ENCODE measurements at places on chromosomes 1 and 21.

DNA sequence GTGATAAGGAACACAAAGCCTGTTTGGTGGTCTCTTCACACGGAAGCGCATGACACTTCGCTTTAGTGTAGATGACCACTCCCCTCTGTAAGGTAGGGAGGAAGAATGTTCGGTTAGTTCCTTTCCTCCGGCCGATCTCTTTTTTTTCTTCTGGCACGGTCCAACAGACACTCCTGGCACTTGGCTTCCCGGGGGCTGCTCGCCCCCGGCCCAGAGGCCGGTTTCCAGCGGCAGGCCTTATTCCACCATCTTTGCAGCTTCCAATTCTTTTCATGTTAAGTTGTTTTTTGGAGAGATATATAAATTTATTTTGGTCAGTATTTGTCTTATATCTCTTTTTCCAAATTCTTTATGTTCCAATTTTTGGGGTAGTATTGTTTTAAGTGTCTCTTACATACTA is 151.8 kb upstream of the GREM2 start:
- DNase-seq, result no peak

DNA sequence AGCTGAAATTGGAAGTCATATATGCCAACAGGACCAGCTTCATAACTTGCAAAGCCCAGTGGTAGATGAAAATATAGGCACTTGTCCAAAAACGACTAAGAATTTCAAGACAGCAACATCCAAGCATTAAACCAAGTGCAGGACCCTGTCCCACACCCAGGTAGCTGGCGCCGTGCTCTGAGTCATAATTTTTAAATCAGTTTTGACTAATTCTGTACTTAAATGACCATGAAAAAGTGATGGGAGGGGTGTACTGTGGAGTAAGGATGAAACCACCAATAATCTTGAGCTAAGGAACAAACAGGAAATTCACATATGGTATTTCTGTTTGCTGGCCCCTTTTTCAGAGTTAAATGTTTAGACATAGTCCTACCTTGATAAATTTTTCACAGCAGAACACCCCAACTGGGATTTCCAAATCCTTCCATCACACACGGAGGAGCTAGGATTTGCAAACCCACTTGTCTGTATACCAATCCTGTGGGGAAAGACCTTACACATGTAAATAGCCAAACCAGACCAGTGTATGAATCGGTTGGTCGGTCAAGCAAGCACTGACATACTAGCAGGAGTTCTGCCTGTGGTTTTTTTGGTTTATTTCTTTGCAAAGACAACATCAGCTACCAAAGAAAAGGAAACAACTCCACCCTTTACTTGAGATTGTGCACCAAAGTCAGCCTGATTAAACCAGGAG is 235.7 kb upstream of the RAB4A start:
- DNase-seq, result peak; percentile 55

DNA sequence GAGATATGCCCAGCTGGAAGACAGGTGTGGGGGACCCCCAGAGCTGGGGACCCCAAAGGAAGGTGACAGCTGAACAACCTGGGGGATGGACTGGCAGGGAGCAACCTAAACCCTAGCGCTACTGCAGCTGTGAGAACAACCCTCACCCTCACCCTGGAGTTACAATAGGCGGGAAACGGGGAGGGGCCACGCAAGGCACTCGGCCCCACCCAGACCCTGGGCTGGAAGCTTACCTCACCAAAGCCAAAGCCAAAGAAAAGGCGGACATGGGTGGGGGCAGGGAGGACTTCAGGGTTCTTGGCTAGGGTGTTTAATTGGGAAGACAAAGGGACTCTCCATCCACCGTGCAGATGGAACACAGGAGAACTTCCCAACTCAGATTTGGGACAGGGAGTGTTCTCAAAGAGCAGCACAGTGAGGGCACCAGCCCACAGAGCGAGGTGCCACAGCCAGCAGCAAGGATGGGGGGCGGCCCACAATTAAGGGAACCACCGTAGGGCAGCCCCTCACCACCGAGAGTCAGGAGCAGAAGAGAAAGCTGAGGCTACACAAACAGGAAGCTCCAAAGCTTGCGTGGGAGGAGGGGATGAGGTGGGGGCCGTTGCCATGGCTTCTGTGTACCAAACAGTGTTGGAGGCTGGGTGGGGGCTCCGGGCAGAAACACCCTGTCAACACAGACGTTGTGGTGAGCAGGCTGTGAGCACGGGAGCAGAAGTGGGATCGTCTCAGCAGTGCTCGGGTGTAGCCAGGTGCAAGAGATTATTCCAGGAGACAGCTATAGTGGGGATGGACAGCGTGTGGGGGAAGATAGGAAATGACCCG is 1.9 kb downstream of the TAGLN2 start:
- DNase-seq, result peak; percentile 91

GRCh38 chr1:15197591-15198447 is 44.3 kb downstream of the TMEM51 start:
- no peak for DNase-seq

DNA sequence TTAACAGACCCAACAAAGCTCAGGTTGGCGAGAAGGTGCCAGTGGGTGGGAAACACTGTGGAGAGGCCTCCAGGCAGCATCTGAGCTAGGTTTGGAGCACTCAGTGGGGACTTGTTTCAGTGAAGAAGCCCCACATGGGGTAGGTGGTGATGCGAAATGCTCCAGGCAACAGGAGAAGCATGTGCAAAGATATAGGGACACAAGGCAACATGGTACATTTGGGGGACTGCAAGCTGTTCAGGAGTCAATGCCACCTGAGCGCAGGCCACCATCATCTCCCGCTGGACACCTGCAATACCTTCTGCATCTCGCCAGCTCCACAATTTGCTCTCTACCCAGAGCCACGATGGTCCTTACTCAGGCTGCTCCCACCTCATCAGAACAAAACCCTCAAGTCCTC is 28.0 kb downstream of the BCAR3 start:
- DNase-seq, result no peak

DNA sequence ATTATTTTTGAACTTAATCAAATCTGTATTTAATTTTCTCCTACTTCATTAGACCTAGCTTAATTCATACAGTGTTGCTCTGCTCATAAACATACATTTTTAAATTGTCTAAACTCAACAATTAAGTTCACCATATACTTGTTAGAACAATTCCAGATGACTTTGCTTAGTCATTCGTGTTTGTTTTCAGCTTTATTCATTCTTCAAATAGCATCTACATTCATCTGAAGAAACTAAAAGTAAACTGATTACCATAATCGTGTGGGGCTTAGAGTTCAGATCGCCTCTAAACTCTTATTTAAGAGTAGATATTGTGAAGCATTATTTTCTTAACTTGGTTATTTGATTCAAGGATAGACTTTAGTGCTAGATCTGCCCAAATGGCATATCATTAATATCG is 34.4 kb downstream of the KLHL20 start:
- DNase-seq, result no peak

DNA sequence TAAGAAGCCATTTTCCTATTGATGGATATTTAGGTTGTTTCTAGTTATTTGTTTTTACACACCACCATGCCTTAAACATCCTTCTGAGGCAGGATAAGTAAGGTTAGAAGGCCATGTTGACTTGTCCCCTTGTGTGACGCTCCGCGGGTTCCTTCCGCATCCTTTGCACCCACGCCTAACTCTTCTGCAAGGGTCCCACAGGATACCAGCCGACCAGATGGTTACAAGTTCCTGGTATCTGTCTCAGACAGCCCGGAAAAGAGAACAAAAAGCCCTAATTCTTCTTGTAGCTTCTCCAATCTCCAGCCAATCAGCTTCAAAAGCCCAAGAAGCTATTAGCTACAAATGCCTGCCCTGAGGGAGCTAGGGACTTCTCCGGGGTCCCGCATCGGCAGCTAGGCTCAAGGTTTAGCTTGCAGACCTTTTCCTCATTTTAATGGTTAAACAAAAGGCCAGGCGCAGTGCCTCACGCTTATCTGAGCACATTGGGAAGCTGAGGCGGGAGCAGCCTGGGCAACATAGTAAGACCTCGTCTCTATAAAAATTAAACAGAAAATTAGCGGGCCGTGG is 4.9 kb upstream of the OTUD3 start:
- DNase-seq, result no peak

- no peak for DNase-seq
Measured at GRCh38 chr1:2878591-2878990, 77.1 kb upstream of the TTC34 start.

DNA sequence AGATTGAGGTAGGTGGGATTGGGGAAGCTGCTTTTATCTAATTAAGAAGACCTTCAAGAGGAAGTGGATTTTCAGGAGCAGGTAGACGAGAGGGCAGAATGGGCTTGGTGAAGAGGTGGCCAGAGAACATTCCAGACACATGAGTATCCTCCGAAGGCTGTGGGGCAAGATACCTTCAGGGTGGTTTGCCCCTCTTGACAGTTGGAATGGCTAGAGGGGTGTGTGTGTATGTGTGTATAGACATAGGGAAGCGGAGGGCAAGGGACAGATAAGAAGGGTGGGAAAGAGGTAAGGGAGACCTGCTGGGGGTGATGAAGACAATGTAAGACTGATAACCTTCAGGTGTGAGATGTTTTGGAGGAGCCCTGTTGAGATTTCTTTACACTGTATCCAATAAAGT is 46.8 kb upstream of the TSPAN2 start:
- no peak for DNase-seq

DNA sequence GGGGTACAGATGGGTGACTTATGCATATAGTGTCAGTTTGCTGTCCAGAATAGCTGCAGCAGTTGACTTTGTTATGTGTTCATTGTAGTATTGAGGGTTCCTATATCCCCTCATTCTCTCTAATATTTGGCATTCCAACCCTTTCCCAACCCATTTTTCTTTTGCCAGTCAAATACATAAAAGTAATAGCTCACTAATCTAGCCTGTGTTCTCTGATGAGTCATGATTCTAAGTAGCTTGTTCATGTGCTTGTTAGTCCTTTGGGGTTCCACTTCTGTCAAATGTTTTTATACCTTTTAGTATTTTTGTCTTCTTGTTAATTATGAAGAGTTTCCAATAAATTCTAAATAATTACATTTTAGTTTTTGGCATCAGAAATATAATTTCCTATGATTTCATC is 99.2 kb upstream of the MROH9 start:
- no peak for DNase-seq

DNA sequence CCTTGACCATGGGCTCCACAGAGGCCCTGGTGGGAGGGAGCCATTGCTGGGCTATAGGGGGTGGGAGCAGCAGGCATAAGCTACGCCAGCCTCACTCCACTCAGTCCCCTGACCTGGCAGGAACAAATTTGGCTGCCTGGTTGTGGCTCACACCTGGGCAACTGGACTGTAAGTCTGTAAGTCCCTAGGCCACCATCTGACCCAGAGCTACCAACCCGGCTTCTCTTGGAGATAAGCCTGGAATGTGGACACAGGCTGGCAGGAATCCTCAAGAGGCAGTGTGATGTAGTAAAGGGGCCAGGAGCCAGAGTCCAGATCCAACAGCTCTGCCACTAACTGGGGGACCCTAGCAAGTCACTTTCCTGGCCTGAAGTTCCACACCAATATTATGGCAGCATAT is 11.4 kb downstream of the NCF2 start:
- DNase-seq, result no peak

DNA sequence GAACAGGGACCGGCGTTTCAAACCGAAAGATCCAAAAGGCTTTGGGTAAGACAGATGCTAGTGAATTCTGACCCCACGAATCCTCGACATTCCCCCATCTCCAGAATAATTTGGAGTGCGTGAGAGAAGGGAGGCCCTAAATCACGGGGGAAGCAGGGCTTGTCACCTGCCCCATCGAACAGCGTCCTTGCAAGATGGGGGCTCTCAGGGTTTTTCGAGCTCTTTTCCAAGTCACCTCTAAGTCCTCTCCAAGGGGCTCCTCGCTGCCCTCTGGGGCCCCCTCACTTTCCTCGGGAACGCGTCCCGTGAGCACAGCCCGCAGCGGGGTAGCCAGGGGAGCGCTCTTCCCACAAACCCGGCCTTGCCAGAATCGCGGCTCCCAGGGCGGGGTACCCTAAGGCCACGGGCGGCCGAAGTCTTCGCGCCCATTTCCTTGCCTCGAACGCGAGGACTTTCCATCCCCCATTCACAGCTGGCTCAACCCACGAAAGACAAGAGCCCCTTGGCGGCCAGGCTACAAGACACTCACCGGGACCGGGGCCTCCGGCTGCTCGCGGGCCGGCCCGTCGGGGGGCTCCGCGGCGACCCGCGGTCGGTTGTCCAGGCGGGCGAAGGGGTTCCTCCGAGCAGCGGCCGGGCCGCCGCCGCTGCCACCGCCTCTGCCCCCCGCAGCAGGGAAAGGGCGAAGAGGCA is 546 bp downstream of the DONSON start:
- peak; percentile 64 for DNase-seq

DNA sequence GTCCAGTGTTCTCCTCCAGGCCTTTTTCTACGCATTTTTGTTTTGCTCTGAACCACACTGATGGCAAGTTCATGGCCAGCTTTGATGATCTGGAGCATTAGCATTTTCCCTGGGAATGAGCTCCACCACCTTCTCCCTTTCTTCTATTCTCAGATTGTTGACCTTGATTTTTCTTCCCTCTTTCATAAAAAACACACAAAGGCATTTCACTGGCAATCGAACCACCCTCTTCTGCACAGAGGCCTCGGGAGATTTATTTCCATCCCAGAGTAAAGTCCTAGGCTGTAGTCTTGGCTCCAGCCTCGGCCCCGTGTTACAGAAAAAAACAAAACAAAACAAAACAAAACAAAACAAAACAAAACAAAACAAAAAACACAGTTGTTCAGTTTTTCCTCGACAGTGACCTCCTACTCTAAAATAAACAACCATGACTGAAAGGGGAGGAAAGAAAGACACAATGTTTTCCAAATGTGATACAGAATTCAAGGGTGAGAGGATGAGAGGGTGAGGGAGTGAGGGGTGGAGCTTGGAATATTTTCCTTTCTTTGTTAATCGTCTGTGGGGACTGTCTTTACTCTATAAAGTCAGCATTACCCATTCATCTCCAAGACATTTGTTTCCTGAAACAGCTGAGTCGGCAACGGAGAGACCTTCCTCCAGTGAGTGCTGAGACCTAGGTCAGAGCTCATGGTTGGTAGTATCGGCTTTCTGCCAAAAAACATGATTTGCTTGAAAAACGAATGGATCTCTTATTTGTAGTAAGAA is 29.8 kb upstream of the RNF186 start:
- no peak for DNase-seq

GRCh38 chr1:246724731-246725095 is 504 bp downstream of the SCCPDH start:
- peak; percentile 42 for DNase-seq

DNA sequence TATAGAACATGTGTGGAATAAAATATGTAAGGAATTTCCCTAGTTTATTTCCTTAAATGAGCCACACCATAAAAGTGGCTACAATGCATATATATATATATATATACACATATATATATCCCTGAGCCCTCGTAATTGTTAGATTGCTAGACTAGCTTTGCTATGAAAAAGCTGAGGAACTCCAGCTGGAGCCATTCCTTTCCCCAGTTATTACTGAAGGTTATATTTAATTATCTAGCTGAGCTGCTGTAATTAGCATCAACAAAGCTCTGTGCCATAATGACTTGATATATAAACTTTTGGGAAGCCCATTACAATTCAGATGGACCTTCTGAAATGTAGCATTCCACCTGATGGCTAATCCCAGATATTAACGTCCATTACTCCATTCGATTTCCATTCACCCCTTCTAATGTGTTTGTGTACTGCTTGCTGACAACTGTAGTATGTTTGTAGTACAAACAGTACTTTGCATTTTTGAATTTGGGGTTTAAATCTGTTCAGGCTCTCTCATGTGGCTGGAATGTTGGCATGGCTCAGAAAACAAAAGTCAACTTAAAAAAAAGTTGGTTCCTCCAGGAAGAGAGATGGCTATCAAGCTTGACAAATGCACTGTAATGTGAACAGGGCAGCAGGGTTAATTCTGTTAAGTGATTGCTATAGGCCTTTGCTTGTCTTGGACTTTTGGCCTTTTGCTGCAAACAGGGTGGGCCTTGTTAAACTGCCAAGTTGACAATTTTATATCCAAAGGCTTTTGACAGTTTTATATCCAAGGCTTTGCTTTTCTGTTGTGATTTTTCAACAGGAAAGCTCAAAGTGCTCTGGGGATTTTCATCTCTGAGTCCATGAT is 170.0 kb downstream of the LTN1 start:
- no peak for DNase-seq

Measured in activated CD8-positive, alpha-beta memory T cell treated with anti-CD3 and anti-CD28 coated beads, Interleukin-2, amount 10 ng/mL, durations not matched to agents 7 days and 5 days (primary cell).